ENCODE measurements at places on chromosomes 11 and 22. TPM values are rescaled to one million over a fixed set of nuclear protein-coding genes. Genes with fewer than 3 reads are reported as not detected.

DNA sequence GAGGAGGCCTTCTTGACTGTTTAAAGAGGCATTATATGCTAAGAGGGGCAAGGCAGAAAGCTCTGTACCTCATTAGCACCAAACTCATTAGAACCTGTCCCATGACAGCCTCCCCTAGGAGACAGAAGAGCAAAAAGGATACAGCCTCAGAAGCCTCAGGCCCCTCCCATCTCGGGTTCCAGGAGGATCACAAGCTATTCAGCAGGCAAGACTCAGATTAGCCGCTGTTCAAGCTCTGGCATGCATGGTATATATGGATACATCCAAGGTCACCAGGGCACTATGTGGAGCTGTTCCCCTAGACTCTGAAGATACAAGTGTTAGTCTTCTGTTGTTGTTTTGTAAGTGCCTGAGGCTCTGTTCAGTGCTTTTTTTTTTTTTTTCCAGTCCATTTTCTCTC is 32.1 kb downstream of the ATXN10 start:
- DNase-seq = no peak

GRCh38 chr11:39365809-39366436 is 2093.5 kb downstream of the LRRC4C start:
- no peak for DNase-seq

DNA sequence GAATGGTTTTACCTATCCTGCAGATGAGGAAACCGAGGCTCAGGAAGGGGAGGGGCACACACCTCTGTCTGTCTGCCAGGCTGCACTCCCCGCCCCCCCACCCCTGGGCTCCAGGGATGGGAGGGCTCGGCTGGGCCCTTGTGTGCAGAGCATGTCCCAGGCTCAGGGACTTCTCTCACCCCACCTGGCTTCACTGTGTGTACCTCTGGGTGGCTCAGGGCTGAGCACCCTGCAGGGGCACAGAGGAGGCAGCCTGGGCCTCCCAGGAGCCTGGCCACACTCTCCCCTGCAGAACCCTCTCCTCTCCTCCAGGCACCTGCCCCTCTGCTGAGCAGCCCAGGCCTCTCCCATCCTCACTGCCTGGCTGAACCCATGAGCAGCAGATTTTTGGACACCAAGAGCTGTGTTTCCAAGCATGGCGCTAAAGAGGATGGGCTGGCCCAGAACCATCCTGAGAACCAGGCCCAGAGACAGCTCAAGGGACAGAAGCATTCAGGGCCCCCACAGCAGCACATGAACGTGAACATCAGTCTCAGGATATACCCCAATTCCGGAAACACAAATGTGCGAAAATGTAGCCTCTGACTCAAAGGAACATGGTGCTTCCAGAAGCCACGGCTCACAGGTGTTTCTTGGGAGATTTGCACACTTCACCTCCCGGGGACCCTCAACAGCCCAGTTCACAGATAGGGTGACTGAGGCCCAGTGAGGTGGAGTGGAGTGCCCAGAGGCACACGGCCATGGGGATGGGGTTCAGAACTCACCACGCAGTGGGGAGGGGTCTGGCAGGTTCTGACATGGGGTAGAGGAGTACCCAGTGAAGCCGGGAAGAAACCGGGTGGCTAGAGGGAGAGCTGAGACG is 10.5 kb downstream of the EMID1 start:
- no peak for DNase-seq

GRCh38 chr11:64095273-64095817 is 59.6 kb downstream of the FLRT1 start:
- no peak for DNase-seq

GRCh38 chr22:37190262-37190780 is 2.3 kb upstream of the C1QTNF6 start:
- DNase-seq = no peak

DNA sequence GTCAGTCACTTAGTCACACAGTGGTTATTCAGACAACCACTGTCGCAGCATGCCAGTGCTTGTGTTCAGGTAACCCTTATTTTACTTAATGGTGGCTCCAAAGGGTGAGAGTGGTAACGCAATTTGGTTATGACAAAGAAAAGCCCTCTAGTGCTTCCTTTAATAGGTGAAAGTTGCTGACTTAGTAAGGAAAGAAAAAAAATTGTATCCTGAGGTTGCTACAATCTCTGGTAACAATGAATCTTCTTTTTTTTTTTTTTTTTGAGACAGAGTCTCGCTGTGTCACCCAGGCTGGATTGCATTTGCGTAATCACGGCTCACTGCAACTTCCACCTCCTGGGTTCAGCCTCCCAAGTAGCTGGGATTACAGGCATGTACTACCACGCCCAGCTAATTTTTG is 64.5 kb downstream of the C11orf91 start:
- no peak for DNase-seq

DNA sequence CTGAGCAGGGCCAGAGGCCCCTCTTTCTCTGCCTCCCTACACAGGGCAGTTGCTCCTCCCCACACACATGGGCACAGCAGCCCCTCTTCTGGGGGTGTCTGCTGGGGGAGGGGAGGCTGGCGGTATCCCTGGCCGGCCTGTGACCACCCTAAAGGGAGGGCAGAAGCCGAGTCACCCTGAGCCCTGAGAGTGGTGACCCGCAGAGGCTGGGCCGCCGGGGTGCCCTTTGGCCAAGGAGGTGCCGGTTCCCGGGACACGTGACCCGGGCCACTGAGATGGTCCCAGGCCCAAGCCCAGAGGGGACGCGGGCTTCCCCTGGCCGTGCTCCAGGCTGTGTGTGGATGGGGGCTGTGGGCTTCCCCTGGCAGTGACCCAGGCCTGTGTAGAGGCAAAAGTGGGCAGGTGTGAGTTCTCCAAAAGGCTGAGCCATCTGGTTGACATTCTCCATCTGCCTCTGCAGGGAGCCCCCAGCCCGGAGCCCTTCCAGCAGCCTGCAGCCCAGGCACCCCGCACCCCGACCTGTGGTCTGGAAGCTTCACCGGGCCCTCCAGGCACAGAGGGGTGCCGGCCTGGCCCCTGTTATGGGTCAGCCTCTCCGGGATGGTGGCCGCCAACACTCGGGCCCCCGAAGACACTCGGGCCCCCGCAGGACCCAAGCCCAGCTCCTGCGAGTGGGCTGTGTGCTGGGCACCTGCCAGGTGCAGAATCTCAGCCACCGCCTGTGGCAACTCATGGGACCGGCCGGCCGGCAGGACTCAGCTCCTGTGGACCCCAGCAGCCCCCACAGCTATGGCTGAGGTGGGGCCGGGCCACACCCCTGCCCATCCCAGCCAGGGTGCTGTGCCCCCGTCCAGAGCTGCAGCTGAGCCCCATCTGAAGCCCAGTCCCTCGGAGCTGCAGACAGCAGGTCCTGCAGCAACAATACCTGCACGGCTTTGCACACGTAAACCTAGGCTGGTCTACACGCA is 1.0 kb downstream of the ADM2 start:
- no peak for DNase-seq

DNA sequence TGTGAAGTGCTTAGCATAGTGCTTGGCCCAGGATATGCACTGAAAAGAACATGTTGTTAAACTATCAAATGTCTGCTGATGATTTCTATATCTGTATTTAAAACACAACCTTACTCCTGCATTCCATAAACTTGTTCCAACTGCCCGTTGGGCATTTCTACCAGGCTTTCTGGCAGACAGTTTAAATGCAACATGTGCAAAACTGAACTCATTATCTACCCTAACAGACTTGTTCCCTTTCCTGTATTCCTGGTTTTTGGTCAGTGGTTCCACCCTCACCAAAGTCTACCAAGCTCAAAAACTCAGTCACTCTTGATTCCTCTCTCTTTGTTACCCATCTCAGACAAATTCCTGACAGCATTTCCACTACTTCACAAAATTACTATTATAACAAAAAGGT is 6.5 kb upstream of the RAB38 start:
- no peak for DNase-seq

DNA sequence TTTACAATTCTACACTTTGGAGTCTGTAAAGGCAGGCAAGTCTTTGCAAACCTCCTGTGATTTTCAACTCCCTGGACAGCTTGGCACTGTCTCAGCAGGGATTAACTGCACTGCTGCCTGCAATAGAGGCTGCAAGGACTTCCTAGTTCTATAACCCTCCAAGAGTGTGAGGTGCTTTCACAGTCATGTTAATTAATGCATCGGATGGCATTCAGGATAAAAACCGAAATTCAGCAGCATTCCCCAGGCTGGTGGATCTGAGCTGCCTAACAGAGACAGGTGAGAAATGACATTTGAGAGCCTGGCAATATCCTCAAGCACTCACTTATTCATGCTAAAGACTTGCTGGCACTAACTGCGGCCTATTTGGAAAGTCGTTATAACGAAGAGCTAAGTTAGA is 85.0 kb downstream of the LARGE1 start:
- no peak for DNase-seq

- DNase-seq = no peak
Observed at GRCh38 chr11:16114431-16114830, 241.9 kb downstream of the SOX6 start.

DNA sequence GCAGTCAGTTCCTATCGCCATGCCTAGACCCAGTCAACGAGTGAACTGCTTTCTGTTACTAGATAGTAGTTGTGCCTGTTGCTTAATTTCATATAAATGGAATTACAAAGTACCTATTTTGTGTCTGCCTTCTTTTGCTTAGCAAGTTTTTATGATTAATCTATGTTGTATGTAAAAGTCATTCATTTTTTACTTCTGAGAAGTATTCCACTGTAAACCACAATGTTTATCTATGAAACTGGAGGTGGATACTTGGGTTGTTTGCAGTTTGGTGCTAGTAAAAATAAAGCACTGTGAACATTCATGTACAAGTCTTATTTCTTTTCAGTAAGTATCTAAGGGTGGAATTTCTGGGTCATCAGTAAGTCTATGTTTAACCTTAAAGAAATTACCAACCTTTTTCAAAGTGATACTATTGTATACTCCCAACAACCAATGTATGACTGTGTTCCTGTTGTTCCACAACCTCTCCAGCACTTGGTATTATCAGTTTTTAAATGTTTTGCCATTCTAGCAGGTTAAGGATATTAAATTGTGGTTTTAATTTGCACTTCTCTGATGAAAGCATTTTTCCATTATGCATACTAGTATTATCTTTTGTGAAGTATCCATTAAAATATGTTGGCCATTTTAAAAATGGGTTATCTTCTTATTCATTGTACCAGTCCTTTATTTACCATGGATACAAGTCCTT is 68.2 kb downstream of the DNAJC24 start:
- no peak for DNase-seq

DNA sequence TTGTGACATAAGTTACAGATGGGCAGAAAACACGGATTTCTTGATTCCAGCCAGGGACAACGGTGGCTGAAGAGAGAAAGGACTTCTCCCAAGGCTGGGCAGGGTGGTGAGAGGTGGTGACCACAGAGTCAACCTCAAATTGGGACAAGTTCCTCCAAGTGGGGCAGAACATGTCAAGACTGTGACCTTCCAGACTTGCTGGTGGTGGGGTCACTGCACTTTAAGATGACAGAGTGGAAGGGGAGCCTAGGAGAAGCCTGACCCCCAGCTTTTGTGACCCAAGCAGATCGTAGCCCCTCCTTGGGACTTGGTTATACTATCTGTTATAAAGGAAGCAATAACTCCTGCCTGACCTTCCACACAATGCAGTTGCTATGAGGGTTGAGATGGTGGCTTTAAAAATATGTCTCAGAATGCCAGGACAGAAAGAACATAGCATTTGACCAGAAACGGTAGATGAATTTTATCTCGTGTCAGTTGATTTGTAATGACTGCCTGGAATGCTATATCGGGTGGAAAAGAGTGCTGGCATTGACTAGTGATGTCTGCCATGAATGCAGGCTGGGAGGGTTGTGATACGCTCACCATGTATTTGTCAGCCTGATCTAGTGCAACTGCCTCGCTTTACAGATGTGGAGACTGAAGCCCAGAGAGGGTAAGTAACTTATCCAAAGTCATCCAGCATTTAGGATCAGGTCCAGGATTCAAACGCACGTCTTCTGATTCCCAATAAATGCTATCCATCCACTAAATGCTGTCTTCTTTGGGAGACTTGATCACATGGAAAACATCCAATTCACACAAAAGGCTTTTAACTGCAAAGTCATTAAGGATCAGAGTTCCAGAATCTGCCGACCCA is 18.3 kb downstream of the TST start:
- no peak for DNase-seq

- no peak for DNase-seq
Observed at GRCh38 chr11:61826930-61827570, 1.1 kb upstream of the FADS2 start.

DNA sequence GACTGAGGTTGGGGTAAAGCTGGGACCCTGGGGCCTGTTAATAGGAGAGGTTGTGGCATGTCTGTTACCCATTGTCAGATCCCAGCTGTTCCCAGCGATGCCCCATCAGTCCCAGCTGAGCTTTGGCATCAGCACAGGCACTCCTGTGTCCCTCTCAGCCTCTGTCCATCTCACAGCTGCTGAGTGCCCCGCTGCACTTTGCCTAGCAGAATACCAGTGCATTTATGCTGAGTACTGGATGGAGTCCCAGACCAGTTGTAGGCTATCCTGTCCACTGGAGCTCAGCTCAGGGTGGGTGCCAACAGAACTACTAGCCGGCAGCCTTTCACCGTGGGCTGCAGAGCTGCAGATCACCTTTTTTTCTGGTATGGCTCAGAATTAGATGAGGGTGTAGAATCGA is 9.9 kb downstream of the FXYD6 start:
- DNase-seq = no peak

DNA sequence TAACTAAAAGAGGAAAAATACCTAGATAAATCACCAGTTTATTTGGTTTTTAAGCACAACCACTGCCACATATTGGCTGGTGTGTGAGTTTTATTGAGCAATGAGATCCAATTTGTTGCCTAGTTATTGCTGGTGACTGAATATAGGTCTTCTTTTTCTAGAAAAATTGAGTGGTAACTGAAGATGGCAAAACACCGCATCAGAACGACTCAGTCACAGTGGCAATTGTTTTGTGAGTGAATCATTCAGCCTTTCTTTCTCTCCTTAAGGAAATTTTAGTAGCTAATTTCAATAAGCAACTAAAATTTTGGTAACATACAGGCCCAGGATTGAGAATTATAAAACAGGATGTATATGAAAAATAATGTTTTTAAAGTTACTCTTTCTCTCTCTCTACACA is 533.0 kb downstream of the KCNA4 start:
- DNase-seq = no peak

- DNase-seq = no peak
Observed at GRCh38 chr11:32479291-32479690, 44.0 kb upstream of the WT1 start.

GRCh38 chr22:49598338-49598737 is 229.3 kb downstream of the BRD1 start:
- DNase-seq = no peak

FLRT1 gene
- polyA plus RNA-seq = 0.66 TPM

TUBA8 gene
- polyA plus RNA-seq = 4.5 TPM

LRRC56 gene
- polyA plus RNA-seq = 0.96 TPM

PDE3B gene
- 17.7 TPM for polyA plus RNA-seq

ASCL3 gene
- not detected for polyA plus RNA-seq

THOC5 gene
- 55.8 TPM for polyA plus RNA-seq

APOL4 gene
- 12.4 TPM for polyA plus RNA-seq
